ENCODE measurements at places on chromosomes 7 and 10.
A peak's percentile ranks its signal among the peaks of the same experiment; 100 is the strongest.

DNA sequence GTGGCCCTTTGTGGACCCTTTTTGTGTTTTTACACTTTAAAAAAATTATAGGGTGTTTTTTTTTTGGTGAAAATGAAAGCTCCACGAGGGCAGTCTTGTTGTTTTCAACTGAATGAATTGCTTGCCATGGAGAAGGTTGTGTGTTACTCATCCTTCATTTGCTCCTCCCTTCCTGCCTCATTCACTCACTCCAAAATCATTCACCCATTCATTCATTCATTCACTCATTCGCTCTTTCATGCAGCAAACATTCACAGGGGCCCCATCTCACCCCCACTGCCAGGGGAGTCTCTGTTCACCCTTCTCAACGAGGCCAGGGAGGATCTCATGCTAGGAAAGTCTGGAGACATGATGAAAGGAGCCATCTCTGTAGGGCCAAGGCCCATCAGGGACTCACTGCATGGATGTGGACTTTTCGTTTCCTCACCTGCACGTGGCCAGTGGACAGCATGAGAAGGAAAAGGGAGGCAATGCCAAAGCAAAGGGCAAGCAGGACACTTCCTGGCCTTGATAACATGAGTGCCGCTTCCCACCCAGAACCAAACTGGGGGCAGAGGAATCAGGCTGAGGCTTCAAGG, 62.8 kb upstream of the COL13A1 start:
- DNase-seq: no peak

GRCh38 chr10:72173619-72174296, 42.1 kb upstream of the ANAPC16 start:
- DNase-seq: no peak

DNA sequence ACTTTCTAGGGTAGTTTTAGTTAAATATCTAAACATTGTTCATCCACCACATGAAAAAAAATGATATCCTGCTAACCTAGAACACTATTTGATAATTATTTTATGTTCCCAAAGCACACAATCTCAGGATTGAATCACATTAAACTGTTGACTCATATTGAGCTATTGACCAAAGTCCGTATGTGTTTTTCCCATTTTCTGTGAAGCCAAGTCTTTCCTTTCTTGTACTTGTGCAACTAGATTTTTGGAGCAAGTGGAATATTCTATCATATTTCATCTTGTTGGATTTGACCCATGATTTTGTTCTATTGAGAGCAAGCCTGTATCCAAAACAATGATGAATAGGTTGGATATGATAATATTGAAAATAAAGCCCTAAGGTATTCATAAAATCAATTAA, 164.6 kb downstream of the SKAP2 start:
- DNase-seq: no peak

DNA sequence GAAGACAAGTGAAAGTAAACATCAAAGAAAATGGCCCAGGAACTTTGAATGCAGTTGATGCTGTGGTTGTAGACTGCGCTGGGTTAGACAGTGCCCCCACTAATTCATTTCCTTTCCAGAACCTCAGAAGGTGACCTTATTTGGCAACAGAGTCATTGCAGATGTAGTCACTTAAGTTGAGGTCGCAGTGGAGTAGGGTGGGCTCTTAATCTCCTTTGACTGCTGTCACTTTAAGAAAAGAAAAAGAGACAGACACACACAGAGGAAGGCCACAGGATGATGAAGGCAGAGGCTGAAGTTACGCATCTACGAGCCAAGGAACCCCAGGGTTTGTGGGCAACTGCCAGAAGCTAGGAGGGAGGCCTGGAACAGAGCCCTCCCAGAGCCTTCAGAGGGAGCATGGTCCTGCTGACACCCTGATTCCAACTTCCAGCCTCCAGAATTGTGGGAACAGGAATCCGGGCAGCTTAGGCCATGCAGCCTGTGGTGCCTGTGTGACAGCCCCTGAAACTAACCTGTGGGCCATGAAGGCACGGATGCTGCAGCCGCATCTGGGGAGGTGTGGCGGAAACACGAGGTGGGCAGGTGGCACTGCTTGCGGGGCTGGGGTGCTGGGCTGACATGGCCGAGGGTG, 107.6 kb downstream of the PRKAG2 start:
- DNase-seq: no peak

- peak; percentile 46 for DNase-seq
Measured at GRCh38 chr10:133260895-133261725, 15.6 kb downstream of the ADAM8 start.

GRCh38 chr7:142657376-142657775, 91.9 kb upstream of the PRSS1 start:
- no peak for DNase-seq

DNA sequence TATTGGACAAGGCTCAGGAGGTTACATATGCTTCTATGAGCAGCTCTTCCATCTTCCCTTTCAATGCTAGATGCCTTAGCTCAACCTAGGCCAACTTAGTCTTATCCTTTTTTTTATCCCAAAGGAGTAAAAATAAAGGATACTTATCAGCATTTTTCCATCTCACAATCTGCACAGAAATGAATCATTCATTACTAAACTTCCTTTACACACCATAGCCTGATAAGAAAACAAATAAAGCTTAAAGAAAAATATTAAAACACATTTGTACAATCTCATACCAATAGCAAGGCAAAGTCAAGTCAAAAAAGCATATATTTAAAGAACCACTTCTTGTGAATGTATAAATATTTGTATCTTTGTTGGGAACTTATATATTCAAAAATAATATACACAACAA, 407.4 kb downstream of the GRM8 start:
- DNase-seq: no peak

GRCh38 chr7:101783381-101784181, 33.8 kb upstream of the CUX1 start:
- no peak for DNase-seq

DNA sequence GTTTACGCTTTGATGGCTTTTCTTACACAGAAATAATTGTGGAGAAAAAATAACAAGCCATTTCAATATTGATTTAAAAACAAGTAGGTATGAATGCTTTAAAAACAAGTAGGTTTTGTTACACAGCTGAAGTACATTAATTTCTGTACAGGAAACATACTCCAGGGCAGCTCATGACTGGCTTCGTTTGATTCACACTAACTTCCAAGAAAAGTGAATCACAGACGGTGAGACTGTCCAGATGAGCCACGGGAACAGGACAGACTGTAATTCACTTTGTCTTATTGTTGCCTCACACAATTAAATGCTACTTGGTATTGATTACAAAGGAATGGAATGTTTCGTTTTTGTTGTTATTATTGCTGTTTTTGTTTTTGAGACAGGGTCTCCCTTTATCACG, 26.6 kb upstream of the SNX10 start:
- DNase-seq: no peak

DNA sequence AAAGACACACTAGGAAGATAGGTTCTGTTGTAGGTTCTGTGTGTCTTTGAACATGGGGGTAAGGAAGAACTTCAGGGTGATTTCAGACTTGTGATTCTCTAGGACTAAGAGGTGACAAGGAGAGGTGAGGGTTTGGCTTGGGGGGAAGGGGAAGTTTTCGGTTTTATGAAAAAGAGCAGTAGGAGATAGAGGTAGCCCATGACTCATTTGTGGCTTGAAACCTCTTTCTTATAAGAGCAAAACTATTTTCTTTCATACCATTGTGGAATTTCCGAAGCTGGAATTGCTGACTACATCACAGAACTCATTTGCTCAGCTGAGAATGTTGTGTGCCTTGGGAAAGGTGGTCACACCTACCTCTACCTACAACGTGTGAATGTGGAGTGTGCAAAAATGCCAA, 39.6 kb upstream of the IKZF1 start:
- DNase-seq: no peak

- no peak for DNase-seq
Measured at GRCh38 chr7:124722292-124722691, 43.3 kb downstream of the GPR37 start.

DNA sequence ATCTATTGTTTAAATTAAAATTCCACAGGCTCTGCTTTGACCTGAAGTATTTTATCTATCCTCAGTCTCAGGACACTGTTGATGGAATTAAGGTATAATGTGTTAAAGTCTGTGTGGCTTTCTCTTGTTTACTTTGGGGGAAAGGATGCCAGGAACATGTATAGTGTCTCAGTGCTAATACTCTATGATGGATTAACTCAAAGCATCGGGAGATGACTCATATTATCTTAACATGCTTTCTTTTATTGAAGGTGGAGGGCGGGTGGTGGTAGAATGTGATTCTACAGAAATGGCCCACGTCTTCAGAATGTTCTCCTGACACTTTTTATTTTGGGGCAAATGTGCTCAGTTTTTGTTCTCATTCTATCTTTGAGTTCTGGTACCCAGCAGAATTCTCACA, 189.0 kb downstream of the ANKRD30A start:
- DNase-seq: no peak

DNA sequence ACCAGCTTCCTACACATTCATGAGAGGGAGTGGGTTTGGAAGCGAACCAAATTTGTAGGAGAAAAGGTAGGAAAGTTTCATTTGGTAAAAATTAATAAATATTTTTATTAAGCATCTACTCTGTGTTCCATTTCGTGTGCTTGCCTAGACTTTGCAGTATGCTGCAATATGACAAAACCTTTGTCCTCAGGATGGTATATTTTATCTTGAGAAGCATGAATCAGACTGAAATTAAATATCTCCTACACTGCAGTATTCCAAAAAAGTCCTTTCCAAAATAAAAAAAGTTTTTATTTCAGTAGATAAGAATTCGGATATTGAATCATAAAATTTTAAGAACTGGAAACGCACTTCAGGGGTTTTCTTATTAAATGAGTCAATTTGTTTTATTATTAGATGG, 47.7 kb downstream of the ANK3 start:
- DNase-seq: no peak

GRCh38 chr7:117951285-117951684, 78.0 kb upstream of the CTTNBP2 start:
- DNase-seq: no peak

DNA sequence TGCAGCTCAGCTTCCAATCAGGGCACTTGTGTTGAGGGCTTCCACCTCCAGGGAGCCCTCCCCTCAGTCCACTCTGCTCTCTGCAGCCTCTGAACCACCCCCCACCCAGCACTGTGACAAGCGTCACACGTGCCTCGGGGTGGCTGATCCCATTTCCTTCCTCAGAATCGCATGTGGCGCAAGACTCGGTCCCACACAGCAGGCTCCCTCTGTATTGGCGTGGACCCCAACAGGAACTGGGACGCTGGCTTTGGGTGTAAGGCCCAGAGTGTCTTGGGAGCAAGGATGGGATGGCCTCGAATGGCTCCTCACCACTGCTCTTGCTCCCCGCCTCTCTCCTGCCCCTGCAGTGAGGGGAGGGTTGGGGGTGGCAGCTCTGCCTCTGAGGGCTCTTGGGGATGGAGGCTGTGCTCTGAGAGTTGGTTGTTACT, 4.1 kb downstream of the CPA1 start:
- no peak for DNase-seq

DNA sequence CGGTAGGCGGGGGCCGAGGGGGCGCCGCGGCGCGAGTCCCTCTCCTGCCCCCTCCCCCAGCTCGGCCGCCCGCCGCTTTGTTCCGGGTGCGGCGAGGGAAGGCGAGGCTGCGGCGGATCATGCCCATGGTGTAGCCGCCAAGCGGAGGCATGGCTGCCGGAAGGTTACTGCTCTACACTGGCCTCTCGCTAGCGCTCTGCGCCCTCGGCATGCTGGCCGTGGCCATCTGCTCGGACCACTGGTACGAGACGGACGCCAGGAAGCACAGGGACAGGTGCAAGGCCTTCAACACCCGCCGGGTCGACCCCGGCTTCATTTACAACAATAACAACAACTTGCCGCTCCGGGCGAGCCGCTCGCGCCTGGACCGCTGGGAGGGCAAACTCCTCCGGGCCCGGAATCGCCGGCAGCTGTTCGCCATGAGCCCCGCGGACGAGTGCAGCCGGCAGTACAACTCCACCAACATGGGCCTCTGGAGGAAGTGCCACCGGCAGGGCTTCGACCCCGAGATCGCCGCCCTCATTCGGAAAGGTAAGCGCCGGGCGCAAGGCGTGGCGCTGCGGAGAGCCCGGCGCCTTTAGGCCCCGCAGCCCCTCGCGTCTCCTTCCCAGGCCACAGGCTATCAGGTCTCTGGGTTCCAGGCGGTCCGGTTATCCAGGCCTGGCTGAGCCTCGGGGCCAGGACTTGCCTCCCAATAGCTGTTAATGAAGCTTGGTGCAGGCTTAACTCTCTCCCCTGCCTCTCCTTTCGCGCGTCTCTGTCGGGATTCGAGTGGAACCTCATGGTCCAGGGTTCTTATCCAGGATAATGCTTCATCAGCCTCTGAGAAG, 513 bp downstream of the TMEM178B start:
- peak; percentile 62 for DNase-seq

GRCh38 chr10:114802177-114802576, 19.4 kb upstream of the FHIP2A start:
- DNase-seq: no peak

- DNase-seq: no peak
Measured at GRCh38 chr10:363152-363551, 227.9 kb downstream of the ZMYND11 start.

DNA sequence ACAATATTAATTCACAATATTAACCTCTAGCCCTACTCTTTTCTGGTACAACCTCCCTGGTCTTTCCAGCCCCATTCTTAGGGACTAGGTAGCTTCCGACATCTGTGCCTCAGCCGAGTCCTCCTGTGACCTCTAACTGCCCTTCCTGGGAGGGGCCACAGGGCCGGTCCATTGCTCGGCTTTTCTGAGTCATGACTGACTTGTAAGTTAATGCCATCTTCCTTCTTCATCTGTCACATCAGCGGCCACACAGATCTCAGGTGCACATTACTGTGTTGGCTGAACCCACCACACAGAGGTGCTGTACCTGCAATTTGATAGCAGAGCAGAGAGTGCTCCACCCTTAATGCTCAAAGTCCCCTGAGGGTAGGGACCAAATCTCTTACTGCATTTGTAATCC, 4.1 kb upstream of the CPA4 start:
- DNase-seq: no peak

GRCh38 chr10:102453502-102453901, 2.2 kb upstream of the C10orf95 start:
- DNase-seq: no peak

- peak; percentile 89 for DNase-seq
Measured at GRCh38 chr7:86939197-86939814, 120.1 kb downstream of the ELAPOR2 start.

DNA sequence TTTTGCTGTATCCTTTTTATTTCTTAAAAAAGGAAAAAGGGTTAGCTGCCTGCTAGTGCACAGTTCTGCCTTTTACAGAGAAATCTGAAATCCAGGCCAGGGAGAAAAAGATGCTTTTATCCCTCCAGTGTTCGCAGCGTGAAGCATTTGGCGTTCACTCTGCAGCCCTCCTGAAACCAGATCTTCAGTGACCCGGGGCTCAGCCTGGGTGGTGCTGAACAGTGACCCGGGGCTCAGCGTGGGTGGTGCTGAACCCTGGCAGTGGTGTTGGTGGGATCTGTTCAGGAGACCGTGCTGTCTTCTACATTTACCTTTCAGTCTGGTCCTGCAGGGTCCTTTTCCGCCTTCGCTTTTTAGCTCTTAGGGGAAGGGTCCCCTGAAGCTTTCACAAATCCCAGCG, 164.7 kb upstream of the KLF6 start:
- peak; percentile 20 for DNase-seq
